ENCODE measurements at places on chromosomes 2 and 18.
A peak's percentile ranks its signal among the peaks of the same experiment; 100 is the strongest.

DNA sequence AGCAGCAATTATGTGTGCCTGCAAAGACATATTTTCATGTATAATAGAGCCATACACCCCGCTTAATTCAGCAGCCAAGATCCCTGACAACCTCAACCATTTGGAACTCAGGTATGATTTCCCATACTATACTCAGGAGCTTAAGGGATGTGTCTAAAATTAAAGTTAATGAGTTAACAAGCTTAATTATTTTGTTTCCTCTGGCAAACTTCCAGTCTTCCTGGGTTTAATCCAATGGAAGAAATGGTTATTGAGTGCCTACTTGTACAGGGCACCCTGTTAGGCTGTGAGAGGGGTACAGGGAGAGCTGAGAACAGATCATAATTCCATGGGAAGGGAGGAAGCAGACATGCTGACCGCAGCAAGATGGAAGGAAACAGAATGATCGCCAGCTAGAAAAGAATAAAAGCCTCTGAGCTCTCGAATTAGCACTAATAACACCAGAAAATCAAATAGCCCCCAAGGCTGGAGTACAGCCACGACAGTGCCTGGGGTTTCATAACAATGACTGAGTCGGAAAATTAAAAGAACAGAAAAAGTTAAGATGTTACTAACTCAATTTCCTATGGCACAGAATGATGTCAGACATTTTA lies 20.8 kb upstream of the CEP68 start:
- DNase-seq: no peak

DNA sequence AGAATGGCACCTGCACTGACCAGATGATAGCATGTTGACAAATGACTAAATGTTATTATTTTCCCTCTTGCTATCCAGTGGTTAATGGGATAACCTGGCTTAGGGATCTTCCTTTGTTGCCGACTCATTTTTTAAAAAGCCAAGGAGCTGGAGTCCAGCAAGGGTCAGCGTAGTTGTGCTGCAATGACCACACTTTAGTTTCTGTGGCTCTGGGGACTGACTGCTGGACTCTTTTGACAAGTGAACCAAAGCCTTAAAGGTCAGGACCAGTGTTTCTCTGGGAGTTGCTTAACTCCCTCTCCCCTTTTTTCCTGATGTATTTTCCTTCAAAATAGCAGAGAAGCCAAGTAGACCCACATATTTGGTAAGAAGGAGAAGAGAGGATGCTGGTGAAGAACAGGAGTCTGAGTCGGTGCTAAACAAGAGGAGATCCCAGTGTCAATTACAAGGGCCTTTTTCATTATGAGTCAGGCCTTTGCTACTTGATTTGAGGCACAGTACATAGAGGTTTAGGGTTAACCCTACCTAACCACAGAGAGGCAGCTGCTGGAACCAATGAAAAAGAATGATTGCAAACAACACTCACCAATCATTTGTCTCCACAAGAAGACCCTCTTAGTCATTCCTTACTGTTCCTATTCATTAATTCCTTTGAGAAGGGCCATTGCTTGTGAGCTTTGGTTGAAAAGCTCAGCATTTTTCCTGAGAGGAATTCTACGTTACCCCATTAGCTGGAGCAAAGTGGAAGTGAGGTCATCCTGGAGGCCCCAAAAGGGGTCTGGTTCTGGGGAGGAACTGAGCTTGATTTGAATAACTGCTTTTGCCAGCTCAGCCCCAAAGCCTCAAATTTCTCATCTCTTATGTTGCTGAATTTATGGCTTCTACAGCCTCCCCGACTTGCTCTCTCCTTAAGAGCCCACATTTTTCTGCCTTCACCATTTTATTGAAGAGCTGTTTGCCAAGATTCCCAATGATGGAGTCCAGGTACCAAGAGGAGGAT lies 137.6 kb upstream of the HNMT start:
- no peak for DNase-seq

- no peak for DNase-seq
Measured at GRCh38 chr2:101193033-101193626, 41.9 kb upstream of the TBC1D8 start.

GRCh38 chr2:75074708-75075107 lies 116.3 kb downstream of the POLE4 start:
- DNase-seq: no peak

DNA sequence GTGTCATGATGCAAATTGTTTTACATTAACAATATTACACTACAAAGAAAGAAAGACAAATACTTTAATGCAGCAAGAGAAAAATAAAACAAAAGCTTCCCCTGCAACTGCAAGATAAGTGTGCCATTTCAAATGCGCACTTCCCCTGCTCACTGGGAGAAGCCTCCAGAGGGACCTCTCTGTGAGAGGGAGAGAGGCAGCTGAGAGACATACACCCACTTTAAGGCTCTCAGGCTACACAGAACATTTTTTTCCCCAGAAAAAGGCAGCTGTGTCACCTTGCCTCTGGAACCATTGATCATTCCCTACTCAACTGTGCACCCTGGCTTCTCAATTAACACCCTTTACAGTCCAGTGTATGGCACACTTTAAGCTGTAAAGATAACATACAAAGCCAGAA lies 75.2 kb downstream of the DPP4 start:
- DNase-seq: no peak

- DNase-seq: no peak
Measured at GRCh38 chr2:241853651-241854341, 4.9 kb downstream of the PDCD1 start.

- DNase-seq: no peak
Measured at GRCh38 chr2:160261732-160262131, 61.7 kb upstream of the ITGB6 start.

DNA sequence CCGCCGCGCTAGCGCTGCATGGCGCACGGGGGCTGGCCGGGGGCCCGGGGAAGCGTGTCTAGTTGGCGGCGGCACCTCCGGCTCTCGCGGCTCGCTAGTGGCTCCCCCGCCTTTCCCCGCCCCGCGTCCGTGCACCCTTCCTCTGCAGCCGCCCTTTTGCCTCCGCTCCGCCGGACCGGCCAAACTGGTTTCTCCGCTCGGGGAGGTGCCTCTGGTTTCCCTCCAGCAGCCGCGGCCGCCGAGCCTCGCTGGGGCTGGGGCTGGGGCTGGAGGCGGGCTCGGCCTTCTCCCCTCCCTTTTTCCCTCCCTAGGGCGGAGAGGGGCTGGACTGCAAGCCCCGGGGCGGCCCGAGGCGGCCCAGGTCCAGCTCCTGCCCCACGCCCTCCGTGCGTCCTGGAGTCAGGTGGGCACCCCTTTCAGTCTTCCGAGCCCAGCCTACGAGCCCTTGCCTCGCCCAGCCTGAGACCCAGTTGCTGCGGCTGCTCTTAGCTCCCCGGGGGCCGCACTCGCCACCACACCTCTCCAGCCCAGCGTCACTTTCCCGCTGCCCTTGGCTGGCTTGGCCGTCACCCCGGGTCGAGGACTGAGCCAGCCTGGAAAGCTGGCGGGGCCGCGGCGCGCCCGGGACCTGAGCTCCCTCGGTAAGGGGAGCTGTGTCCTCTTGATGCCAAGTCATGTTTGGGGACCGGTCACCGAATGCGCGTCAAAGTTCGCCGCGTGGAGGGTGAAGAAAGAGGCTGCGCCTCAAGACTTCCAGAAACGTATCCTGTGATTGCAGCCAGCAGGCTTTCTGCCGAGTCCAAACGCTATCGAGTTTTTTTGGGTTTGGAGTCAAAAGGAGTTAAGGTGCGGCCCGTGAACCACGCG lies at the start of gene ATP8B1:
Gene ATP8B1, minus strand, starts transcription at position 213 of the 867 bp plus-strand sequence. CDS start 71,508 bp downstream, outside the sequence.
- no peak for DNase-seq

DNA sequence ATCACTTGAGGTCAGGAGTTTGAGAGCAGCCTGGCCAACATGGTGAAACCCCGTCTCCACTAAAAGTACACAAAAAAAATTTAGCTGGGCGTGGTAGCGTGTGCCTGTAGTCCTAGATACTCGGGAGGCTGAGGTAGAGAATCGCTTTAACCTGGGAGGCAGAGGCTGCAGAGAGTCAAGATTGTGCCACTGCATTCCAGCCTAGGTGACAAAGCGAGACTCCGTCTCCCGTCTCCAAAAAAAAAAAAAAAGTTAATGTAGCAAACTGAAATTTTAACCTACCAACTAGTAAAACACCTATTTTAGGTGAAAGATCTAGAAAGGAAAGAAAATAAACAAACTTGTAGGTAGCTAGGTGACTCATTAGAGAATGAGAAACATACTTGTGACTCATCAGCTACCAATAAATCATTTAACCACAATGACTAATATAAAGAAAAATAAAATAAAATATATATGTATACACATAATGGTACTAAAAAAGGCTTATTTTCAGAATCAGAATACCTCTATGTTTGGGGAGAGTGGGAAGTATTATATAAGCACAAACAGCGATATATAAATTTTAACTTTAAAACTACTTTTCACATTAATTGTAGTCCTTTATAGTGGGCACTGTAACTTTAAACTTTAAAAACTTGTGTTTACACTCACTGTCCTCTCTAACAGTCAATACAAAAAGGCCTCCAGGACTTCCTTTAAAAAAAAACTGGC lies 36.6 kb downstream of the DARS1 start:
- peak; percentile 42 for DNase-seq

GRCh38 chr2:169771021-169771420 lies 27.6 kb upstream of the SSB start:
- DNase-seq: no peak

DNA sequence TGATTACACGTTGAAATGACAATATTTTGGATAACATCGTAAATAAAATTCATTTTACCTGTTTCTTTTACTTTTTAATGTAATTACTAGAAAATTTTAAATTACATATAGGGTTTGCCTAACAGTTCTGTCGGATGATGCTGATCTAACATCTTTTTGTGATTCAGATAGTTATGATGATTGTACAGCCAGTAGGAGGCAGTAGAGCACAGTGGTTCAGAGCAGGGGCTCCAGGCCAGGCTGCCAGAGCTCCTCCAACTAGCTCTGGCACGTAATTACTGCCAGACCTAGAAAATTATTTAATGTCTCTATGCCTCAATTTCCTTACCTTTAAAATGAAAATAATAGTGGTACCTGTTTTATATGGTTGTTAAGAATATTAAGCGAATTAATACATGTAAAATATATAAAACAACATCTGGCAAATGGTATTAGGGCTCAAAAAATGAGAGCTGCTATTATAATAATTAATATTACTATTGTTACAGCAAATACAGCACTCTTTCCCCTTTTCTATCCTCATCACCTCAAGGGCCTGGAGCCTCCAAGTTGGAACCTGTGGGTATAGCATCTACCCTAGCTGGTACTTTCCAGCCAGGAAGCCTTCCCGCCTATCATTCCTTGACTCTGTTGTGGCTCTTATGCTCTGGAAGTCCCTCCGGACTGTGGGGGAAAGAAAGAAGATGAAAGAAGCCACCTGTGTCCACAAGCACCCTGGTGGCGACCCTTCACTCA lies 47.7 kb upstream of the PLA2R1 start:
- DNase-seq: peak; percentile 39

DNA sequence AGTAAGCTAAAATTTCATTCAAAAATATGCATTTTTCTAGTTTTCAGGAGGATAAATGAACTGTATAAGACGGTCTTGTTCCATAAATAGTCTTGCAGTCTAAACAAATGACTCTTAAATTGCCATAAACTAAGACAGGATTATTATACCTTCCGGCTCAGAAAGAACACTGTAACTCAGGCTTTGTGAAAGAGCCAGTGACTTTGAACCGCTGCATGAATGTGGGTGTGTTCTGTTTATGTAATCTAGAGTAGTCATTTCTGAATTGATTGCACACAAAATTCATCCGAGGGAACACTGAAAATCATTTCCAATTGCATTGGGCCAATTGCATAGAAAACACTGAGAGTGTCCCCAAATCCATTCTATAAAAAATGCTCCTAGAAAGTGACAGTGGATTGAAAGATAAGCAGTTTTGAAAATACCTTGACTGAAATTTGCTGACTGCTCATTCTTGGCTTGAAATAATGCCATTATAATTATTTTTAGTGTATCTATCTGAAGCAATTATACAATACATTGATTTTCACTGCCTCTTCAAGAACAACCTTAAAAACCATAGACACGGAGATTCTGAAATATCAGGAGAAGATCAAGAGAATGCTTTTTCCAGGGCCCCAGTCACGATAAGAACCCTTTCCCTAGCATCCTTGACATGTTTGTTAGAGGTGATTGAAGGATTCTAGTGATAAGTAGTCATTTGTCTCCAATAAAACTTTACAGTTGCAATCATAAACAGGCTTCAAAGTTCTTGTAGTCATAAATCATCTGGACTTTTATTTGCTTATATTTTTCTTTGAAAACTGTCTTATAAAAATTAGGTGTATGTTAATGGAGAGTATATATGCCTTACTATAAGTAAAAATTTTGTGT lies 55.4 kb downstream of the CNTNAP5 start:
- no peak for DNase-seq

All from CD4-positive, alpha-beta T cell (primary cell).